ENCODE measurements at places on chromosomes 6 and 20.
A peak's percentile ranks its signal among the peaks of the same experiment; 100 is the strongest.

- DNase-seq, result no peak
Measured at GRCh38 chr20:57073402-57073801, 193.0 kb downstream of the BMP7 start.

GRCh38 chr6:166179704-166180103 lies 12.1 kb upstream of the TBXT start:
- DNase-seq, result no peak

DNA sequence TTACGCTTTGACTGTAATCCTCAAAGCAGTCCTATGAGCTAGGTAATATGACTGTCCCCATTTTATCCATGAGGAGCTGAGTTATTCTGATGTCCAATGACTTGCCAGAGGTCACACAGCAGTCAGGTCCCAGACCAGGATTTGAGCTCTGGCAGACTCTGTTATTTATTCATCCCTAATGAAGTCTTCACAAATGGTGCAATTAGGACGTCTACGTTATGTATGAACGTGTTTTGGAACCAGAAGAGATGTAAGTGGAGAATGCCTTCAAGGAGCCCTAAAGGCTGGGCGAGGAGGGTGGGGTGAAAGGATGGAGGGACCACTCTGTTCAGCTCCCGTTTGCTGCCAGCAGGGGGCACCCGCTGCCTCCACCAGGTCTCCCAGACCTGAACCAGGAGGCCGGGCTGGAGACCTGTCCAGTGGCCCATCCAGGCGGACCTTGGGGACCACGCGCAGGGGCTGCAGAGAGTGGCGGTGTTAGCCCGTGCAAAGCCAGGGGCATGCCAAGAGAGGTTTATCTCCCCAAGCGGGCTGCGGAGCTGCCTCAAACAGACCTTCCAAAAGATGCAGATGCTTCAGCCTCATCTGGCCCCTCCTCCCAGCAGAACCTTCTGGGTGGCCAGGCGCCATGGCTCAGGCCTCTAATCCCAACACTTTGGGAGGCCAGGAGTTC lies 15.2 kb upstream of the ZNF335 start:
- DNase-seq, result peak; percentile 61

DNA sequence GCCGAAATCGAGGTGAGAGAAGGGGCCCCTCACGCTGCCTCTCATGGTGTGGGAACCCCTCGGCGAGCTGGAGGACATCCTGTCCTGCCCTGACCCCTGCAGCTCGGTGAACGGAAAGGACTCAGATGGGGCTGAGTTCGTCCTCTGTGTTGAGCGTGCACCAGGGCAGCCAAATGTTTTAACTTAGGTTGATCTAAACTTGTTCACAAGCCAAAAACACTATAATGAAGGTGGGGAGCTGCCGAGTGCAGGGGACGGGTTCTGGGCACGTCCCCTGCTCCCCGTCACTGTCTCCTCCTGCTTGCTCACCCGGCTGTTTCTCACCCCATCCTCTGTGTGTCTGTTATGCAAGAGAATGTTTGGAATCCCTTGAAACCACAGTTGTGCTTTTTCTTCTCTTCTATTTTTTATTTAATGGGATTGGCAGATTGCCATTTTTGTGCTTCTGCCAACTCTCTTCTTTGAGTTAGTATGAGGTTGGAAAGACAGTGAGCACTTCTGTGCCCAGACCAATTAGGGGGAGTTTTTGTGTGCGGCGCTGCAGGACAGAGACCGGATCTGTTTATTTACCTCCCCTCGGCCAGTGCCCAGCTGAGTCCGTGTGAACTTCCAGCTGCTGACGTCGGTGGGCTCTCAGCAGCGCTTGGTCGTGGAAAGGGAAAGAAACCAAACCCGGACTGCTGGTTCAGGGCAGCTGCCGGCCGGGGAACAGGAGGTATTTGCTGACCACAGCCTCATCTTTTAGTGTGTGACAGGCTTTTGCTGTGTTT lies 158.1 kb downstream of the DTNBP1 start:
- peak; percentile 43 for DNase-seq

GRCh38 chr6:7236306-7237209 lies 76.4 kb downstream of the SSR1 start:
- no peak for DNase-seq
